NCI-H82 (cell line): ENCODE measurements at places on chromosomes 16 and 17.
A peak's percentile ranks its signal among the peaks of the same experiment; 100 is the strongest.

DNA sequence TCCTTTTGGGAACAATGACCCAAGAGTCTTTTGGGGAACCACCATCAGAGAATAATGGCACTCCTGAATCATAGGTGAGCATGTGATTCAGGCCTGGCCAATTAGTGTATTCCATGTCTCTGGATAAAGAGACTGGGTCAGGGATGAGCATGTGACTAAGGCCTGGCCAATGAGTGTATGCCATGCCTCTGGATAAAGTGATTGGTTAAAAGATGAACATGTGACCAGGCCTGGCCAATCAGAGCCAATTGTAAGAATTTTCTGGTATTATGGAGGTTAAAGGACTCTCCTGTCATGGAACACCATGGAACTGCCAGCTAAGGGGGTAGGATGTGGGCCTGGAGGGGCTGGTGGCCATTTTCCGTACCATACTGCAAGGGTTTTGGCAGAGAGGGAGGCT is 194.3 kb downstream of the C16orf78 start:
- no peak for DNase-seq

- no peak for DNase-seq
Measured at GRCh38 chr17:61459939-61460718, 7.9 kb downstream of the TBX4 start.

DNA sequence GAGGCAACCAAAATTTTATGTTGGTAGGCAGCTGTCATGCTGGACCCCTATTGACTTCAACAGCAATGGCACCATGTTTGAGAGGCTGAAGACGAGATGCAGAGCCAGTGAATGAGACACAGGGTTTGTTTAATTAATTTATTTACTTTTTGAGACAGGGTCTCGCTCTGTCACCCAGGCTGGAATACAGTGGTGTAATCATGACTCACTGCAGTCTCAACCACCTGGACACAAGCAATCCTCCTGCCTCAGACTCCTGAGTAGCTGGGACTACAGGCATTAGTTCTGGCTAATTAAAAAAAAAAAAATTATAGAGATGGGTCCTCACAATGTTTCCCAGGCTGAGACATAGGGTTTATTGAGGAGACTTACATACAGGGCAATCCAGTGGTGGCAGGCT is 36.2 kb upstream of the PPM1D start:
- no peak for DNase-seq

DNA sequence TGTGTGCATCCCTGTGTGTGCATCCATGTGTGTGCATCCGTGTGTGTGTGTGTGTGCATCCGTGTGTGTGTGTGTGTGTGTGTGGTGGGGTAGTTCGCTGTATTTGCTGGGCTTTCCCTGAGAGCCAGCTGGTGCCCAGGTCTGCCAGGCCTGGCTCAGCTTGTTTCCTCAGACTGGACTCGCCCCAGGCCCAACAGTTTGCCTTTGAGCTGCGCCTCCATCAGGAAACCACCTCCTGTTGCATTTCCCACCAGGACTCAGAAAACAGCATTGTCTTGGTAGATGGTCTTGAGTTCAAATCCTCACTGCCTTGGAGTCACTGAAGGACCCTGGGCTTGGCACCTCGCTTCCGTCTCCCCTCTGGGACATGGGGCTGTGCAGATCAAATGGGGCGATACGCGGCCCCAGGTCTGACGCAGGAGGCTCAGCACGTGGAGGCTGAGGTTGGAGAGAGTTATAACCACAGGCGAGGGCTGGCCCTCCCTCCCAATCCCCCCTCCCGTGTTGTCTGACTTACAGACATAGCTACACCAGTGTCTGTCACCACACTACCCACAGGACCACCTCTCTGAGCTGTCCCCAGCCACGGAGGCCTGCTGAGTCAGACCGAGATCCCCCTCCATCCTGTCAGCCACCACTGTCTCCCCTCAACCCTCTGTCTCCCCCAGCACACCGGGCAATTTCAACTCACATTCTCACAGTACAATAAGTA is 4.7 kb downstream of the ITGAE start:
- DNase-seq: no peak

DNA sequence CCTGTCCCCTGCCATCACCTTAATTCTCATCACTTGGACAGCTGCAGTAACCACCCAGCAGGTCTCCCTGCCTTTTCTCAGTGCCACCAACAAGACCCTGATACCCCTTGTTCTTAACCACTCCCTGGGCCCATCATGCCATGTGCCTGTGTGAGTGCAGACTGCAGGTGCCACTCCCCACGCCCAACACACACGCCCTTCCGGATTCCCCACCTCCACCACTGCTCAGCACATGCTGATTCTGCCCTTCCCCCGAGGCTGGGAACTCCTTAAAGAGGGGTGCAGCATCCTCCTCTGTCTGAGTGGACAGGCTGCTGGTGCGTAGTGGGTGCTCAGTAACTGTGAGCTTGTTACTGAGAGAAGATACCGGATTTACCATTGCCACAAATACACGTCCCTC is 52.4 kb downstream of the PLD6 start:
- DNase-seq: no peak

DNA sequence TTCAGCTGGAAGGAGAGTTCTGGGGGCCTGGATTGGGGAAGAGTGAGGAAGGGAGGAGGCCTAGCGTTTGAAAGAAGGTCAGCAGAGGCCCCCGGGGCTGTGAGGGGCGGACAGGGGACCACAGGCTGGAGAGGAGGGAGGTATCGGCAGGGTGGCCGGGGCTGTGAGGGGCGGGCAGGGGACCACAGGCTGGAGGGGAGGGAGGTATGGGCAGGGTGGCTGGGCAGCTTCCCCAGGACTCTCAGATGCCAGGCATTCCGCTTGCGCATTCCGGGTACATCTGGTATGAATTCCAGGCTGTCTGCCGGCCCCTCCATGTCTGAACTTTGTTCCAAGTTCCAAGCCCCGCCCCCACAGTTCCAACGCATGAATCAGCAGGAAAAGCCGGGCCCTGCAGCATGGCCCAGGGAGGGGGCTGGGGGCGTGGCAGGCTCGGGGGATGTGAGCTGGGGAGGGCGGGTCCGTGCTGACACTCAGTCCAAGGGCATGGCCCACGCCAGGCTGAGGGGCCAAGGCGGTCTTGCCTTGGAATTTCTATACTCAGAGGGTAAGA is 4.3 kb upstream of the TLCD2 start:
- DNase-seq: peak; percentile 96

GRCh38 chr16:89556750-89557689 is 3.5 kb upstream of the RPL13 start:
- DNase-seq: peak; percentile 85

DNA sequence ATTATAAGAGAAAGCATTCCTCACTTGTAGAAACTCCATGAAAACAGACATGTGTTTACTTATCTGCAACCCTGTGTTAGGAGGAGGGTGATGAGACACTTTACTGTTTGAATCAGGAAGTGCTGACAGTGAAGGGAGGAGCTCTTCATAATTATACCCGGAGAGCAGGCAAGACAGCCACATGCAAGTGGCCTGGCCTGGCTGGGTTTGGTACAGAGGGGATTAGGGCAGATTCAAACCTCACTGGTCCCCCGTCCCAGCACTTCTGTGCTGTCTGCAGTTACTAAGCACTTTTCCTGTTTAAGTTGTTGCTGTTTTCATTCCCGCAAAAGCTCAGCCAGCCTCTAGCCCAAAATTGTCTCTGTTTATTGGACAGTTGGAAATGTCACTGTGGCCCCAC is 78.5 kb downstream of the WWOX start:
- no peak for DNase-seq

DNA sequence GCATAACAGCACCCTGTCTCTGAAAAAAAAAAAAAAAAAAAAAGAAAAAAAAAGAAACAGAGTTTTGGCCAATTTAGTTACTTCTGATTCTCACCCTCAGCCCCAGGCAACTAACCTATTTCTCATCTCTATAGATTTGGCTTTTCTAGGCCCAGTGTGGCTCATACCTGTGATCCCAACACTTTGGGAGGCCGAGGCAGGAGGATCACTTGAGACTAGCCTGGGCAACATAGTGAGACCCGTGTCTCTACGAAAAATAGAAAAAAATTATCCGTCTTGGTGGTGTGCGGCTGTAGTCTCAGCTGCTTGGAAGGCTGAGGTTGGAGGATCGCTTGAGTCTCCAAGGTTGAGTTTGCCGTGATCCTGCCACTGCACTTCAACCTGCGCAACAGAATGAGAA is 8.7 kb downstream of the RPS6KB1 start:
- DNase-seq: no peak

GRCh38 chr17:10087355-10087754 is 111.1 kb downstream of the GAS7 start:
- DNase-seq: no peak

- no peak for DNase-seq
Measured at GRCh38 chr17:32828822-32829221, 48.1 kb downstream of the MYO1D start.

- no peak for DNase-seq
Measured at GRCh38 chr17:69018022-69018615, 42.6 kb downstream of the ABCA9 start.

DNA sequence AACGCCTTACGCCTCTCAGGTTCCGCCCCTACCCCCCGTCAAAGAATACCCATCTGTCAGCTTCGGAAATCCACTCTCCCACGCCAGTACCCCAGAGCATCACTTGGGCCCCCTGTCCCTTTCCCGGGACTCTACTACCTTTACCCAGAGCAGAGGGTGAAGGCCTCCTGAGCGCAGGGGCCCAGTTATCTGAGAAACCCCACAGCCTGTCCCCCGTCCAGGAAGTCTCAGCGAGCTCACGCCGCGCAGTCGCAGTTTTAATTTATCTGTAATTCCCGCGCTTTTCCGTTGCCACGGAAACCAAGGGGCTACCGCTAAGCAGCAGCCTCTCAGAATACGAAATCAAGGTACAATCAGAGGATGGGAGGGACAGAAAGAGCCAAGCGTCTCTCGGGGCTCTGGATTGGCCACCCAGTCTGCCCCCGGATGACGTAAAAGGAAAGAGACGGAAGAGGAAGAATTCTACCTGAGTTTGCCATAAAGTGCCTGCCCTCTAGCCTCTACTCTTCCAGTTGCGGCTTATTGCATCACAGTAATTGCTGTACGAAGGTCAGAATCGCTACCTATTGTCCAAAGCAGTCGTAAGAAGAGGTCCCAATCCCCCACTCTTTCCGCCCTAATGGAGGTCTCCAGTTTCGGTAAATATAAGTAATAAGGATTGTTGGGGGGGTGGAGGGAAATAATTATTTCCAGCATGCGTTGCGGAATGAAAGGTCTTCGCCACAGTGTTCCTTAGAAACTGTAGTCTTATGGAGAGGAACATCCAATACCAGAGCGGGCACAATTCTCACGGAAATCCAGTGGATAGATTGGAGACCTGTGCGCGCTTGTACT is at the start of gene BRCA1:
Gene BRCA1, minus strand, starts transcription at position 232 of the 834 bp plus-strand sequence. CDS start 1,268 bp downstream, outside the sequence.
- peak; percentile 100 for DNase-seq

GRCh38 chr16:57846078-57846697 is 43.9 kb upstream of the KIFC3 start:
- peak; percentile 92 for DNase-seq

- DNase-seq: no peak
Measured at GRCh38 chr17:37781451-37781850, 36.6 kb upstream of the HNF1B start.

DNA sequence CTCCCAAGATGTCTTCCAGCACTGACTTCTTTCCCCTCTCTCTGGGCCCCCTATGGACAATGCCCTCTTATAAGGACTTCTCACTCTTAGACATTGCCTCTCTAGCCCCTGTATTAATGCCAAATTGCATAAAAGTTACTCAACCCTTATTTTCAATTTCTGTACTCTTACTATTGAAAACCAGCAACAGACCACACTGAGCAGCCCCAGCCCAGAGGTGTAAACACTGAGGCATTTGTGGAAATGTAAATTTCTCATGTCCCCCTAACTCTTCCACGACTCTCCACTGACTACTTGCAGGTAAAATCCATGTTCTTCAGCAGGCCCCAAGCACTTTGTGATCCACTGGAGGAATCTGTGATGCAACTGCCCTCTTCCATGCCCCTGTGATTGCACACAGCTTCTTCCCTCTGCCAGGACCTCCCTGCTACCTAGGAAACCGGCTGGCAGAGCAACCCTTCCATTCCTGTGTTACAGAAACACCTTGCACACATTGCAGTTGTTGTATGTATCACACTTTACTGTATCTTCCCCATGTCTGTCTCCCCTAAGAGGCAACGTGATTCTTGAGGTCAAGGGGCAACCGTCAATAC is 4.4 kb downstream of the N4BP1 start:
- no peak for DNase-seq

DNA sequence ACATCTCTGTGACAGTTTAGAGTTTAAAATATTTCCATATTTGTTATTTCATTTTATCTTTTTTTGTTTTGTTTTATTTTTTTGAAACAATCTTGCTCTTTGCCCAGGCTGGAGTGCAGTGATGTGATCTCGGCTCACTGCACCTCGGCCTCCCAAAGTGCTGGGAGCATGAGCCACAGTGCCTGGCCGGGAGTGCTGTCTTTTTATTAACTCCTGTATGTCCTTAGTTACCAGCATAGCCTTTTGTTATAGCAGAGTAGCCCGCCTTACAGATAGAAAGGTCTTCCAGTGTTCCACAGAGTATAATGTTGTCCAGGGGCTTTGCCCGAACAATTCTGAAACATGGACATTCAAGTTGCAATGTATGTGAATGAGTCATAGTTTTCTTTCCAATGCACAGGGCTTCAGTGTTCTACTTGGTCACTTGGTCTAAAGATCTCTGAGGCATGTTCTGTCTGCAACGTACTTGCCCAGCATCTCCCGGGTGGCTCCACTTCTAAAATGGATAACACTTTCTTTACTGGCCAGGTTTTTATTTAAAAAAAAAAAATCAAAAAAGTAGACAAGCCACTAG is 125.6 kb downstream of the KCNJ18 start:
- DNase-seq: no peak

DNA sequence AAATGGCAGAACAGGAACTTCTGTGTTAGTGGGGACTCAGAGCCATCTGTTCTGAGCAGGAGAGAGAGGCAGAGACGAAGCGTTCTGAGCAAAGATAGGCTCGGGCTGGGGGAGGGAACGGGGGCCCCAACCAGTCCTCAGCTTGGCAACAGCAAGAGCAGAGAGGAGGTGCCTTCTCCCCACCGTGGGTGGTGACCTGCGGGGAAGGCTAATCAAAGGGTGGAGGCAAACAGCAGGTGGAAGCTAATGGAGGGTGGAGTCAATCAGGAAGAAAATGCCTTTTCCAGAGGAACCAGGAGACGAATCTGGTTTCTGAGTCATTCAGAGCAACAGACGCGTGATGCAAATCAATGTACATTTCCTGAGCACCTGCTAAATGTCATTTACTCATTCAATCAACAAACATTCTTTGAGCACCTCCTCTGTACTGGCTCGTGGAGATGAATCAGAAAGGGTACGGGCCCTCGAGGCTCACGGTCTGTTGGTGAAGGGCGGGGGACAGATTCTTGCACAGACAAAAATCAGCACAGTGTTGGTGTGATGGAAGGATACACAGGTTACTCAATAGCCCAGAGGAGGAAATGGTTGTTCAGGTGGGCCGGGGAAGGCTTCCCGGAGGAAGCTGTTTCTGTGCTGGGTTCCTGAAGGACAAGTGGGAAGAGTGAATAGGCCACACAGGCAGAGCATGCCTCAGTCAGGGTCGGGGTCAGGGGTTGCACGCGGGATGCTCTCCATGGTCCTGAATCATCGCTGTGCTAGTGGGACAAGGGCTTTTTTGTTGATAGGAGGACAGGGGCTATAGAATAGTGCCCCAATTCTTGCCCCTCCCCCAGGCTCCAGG is 5.7 kb upstream of the SPNS2 start:
- DNase-seq: no peak

GRCh38 chr17:64502021-64502420 is 4.1 kb downstream of the DDX5 start:
- no peak for DNase-seq

- peak; percentile 56 for DNase-seq
Measured at GRCh38 chr17:72118335-72119076, 2.3 kb upstream of the SOX9 start.
